Pancreas (tissue), 10 donors: ENCODE measurements at places on chromosomes 2 and 18. TPM values are rescaled to one million over a fixed set of nuclear protein-coding genes. Genes with fewer than 3 reads are reported as not detected.

DNAH6 gene
- 0.95 TPM for total RNA-seq

CRYBA2 gene
- total RNA-seq = 5.9 TPM

OR6B3 gene
- not detected for total RNA-seq

MYO7B gene
- 0.22 TPM for total RNA-seq

EPHA4 gene
- 2.3 TPM for total RNA-seq

DNA sequence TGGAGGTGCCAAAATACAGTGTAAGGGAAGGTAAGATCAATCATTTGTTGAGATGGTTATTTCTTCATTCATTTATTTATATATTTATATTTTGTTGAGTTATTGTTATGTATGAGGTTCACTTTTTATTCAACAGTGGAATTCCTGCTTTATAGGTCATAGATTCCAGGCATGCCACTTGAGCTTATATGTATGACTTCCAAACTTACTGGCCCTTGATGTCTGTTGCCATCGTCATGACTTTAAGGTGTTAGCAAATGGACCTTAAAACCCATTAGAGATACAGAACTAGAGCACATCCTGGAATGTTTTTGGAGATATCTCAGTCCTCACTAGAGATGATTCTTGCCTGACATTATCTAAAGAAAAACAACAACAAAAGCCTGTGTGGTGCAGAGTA lies 25.9 kb downstream of the CCDC85A start:
- no peak for DNase-seq

GRCh38 chr2:146388757-146389156 lies 1456.1 kb upstream of the ACVR2A start:
- DNase-seq = no peak

DNA sequence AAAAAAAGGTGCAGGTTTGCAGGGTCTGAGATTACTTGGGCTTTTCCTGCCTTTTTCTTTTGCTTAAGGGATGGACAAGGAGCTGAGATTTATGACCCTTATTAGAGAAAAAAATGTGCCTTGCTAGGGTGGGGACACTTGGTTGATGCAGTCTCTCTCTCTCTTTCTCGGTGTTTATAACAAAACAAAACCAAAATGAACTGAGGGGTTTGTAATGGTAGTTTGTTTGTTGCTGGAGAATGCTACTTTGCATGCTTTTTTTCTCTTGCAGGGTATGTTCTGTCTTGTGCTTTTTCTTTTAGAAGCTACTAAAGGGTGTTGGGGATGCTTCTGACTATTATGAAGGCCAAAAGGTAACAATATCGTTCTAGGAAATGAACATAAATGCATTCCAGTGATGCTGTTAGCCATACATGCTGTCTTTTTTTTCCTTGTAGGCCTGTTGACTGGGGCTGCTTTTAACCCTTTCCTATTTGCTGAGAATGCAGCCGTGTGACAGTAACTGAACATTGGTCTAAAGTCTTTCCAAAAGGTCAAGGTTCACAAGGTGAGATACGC lies 435 bp downstream of the ZNF532 start:
- DNase-seq = no peak

- no peak for DNase-seq
Observed at GRCh38 chr2:36650031-36650829, 46.3 kb upstream of the VIT start.

DNA sequence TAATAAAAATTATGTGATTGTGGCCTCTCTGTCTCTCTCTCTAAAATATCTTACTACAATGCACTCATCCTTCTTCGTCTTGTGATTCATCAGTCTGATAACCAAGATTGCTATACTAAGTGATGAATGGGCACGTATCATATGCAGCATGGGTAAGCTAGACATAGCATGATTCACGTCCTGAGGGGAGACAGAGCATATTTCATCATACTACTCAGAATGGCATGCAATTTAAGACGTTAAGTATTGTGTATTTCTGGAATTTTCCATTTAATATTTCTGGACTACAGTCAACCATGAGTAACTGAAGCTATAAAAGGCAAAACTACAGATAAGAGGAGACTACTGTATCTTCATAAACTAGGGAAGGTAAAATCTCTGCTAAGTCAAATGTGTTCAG lies 97.0 kb upstream of the CD226 start:
- no peak for DNase-seq

DNA sequence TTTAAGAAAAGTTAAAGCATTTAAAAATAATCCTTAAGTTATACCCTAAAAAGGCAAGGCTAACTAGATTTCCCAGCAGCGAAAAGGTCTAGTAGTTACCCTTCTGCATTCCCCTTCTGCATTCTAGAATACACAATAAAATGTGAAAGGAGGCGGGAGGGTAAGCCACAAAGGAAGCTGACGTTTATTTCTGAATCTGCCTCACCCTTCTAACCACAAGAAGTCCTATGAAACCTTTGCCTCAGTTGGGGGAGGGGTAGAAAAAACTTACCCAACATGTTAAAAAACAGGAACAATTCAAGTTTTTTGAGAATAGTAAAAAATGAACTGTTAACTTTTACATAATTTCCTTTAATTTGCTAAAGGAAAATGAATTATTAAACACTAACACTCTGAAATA lies 11.3 kb downstream of the STK17B start:
- DNase-seq = no peak

DNA sequence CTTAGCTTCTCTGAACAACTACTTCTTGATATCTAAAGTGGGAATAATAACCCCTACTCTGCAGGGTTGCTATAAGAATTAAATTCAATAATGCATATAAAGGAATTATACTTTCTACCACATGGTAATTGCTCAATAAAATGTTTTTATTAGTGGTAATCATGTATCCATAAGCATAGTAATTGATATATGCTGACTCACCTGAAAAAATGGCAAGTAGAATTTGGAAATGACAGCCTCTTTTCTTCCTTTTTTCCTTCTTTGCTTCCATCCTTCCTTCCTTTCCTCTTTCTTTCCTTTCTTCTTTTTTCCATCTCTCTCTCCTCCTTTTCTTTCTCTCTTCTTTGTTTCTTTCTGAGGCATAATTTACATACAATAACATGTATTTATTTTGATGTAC lies 65.3 kb downstream of the DPP10 start:
- no peak for DNase-seq
